ENCODE measurements at places on chromosomes 7 and 10.

GRCh38 chr10:49094646-49095045, 20.7 kb downstream of the VSTM4 start:
- DNase-seq: no peak

DNA sequence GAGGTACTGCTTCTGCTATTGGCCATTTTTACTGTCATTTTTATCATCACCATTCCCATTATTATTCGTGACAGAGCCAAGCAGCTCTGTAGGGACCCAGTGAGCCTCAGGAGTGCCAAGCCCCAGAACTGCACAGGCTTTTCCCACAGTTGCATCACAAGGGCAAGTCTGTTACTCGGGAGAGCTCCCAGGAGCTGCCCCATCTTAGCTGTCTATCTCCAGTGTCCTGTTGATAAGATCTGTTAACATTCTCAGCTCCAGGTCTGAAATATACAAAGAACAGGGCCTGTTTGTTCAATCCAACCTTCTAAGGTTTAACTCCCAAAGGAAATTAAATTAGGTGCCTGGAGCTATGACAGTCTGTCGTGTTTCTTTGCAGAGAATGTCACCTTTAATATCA, 20.2 kb upstream of the TRIM8 start:
- DNase-seq: no peak

DNA sequence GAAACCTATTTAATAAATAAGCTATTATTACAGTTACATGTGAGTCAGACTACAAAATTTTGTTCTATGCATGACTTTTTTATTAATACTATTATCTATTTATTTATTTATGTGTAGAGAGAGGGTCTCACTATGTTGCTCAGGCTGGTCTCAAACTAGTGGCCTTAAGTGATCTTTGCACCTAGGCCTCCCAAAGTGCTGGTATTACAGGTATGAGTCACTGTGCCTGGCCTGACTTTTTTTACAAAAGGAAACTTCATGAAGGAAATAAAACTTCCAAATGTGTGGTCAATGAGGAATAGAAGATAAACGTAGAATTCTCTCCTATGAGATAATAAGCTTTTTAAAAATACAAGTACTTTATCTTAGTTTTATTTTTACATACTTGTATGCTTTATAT, 19.0 kb downstream of the COL28A1 start:
- no peak for DNase-seq

DNA sequence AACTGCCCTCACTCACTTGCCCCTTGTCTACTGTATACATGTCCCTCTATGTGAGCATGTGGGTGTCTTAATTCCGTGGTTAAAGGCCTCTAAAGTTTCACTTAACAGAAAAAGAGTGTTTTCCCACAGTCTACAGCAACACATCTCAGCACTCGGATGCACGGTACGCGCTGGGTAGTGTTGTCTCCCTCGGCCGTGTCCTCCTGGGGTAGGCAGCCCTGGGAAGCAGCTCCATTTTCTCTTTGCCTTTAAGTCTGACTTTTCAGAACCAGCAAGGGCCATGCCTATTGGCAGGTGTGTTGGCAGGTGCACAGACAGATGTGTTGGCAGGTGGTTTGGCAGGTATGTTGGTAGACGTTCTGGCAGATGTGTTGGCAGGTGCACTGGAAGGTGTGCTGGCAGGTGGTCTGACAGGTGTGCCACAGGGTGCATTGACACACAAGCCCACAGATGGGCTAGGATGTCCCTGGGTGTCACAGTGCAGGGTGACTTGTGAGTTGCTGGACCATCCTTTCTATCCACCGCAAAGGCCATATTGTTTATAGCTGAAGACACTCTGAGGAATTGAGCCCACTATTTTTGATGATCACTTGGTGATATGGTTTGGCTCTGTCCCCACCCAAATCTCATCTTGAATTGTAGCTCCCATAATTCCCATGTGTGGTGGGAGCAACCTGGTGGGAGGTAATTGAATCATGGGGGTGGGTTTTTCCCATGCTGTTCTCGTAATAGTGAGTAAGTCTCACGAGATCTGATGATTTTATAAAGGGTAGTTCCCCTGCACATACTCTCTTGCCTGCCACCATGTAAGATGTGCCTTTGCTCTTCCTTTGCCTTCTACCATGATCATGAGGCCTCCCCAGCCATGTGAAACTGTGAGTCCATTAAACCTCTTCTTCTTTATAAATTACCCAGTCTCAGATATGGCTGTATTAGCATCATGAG, 296.9 kb downstream of the TNS3 start:
- no peak for DNase-seq

GRCh38 chr10:470339-471003, 219.0 kb downstream of the DIP2C start:
- no peak for DNase-seq

GRCh38 chr7:18126281-18126680, 98.6 kb upstream of the PRPS1L1 start:
- no peak for DNase-seq

- no peak for DNase-seq
Observed at GRCh38 chr10:48806342-48806741, 121.7 kb downstream of the WDFY4 start.

GRCh38 chr10:43944381-43945093, 295.9 kb upstream of the ZNF32 start:
- no peak for DNase-seq

- DNase-seq: no peak
Observed at GRCh38 chr7:73489976-73490375, 32.1 kb downstream of the BAZ1B start.

GRCh38 chr7:15515252-15515651, 46.6 kb downstream of the AGMO start:
- DNase-seq: no peak

GRCh38 chr7:70017357-70017756, 419.1 kb downstream of the AUTS2 start:
- no peak for DNase-seq

GRCh38 chr10:93410697-93411348, 71.3 kb downstream of the MYOF start:
- DNase-seq: no peak

GRCh38 chr7:44185729-44186128, 3.5 kb downstream of the GCK start:
- DNase-seq: no peak

GRCh38 chr7:127844707-127845331, 186.4 kb downstream of the LRRC4 start:
- DNase-seq: no peak

GRCh38 chr10:29140151-29140550, 148.7 kb upstream of the LYZL1 start:
- no peak for DNase-seq

GRCh38 chr10:61901829-61902444, 438 bp downstream of the ARID5B start:
- no peak for DNase-seq

DNA sequence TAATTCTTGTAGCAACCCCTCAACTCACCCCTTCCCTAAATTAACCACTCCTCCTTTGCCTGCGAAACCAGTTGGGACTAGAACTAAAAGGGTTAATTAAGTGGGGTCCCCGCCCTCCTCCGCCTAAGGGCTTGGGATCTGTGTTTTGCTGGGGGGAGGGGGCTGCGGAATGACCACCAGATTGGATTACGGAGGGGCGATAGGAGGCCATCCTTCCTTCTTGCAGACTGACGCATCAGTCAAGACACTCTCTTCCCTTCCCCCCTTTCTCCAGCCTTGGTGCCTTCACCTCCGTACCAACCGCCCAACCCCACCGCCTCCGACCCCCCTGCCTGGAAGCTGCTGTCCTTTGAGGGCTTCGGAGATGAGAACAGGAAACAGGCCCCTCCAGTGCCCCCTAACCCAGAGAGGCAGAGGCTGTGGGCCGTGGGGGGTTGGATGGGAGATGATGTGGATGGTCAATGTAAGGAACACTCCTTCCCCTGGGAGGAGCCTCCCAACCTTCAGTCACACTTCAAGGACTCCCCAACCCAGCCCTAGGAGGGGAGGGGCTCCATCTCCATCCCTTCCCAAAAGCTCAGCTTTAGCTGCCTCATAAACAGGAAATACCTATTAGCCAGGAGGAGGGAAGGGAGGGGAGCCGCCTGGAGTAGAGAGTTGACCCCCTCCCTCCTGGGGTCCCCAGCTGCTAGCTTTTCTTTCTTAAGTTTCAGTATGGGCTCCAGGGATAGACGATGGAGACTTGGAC, 997 bp upstream of the LDB1 start:
- DNase-seq: no peak

- DNase-seq: no peak
Observed at GRCh38 chr10:130041451-130042371, 68.9 kb downstream of the C10orf143 start.

DNA sequence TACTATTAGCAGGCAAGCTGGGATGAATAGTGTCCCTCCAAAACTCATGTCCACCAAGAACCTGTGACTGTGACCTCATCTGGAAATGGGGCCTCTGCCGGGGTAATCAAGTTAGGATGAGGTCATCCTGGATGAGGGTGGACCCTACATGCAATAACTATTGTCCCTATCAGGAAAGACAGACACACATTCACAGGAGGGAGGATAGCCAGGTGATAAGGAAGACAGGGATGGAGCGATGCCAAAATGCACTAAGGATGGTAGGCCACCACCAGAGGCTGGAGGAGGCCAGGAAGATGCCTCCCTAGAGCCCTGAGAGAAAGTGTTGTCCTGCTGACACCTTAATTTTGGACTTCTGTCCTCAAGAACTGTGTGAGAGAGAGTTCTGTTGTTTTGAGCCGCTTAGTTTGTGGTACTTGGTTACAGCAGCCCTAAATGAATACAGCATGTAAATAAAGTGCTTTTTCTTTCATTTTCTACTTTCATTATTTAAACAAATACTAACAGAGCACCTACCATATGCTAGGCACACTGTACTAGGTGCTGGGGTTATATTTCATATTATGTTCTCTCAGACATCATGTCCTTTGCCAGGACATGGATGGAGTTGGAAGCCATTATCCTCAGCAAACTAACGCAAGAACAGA, 111.9 kb downstream of the USP6NL start:
- no peak for DNase-seq

- no peak for DNase-seq
Observed at GRCh38 chr7:317643-318405, 27.9 kb downstream of the FOXL3 start.

- no peak for DNase-seq
Observed at GRCh38 chr10:72012796-72013195, 48.6 kb downstream of the CHST3 start.

DNA sequence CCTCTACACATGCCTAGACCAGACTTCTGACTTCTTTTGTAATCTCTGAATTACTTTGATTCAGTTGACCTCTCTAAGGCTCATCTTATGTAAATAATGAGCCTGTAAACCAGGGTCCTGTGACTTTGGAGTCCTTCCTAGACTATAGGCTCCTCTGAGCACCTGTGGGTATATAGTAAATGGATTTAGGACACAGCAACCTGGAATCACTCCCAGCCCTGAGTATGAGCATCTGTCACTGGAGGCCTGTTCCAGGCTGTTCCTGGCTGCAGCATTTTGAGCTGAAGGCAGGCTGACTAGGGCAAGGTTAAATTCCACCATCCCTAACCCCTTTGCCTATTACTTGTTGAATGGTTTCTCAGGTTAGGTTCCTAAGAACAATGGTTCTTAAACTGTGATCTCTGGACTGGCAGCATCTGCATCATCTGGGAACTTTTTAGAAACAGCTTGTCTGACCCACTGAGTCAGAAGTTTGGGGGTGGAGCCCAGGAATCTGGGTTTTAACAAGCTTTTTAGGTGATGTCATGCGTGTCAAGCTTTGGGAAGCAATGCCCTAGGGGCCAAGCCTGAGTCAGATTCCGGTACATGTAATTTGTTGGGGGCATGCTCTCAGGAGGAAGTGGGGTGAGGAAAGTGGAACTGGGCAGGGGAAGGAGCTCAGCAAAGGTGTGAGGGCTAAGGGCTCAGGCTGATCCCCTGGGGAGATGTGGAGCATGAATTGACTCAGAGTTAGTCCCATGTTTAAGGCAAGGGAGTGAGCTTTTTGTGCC, 28.2 kb downstream of the MINDY4 start:
- peak; percentile 60 for DNase-seq

DNA sequence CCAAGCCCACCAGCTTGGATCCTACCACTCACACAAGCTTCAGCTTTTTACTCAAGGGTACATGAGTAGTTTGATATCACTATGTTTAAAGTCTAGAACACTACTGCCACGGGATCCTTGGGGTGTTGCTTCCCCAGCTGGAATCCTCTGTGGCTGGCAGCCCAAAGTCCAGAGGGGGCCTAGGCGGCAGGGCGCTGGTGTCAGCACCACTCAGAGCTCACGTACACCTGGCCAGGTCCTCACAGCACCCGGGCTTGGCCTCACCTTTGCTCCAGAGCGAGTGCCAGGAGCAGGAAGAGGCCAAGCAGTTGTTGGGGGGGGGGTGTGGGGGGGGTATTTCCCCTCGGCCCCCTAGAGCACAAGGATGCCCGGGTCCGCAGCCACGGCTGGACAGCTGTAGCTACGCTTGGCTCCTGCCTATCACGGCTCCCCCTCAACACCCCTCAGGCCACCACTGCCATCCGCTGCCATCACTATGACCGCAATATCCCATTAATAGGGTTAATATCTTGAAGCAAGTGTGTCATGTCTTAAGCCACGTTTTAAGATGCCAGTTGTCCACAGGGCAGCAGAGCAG, 17.0 kb downstream of the ZDHHC6 start:
- no peak for DNase-seq

DNA sequence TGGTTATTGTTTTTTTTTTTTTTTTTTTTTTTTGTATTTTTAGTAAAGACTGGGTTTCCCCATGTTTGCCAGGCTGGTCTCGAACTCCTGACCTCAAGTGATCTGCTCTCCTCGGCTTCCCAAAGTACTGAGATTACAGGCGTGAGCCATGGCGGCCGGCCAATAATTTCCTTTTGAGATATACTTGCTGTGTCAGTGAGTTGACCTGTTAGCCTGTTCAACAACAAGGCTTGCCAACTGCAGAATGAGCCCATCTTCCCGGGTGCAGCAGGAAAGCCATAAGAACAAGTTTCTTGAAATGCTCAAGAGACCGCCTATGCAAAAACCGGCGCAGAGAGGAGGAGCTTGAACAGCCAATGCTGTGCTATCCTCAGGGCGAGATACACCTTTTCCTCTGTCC, 112.5 kb downstream of the PRPF18 start:
- no peak for DNase-seq

- DNase-seq: no peak
Observed at GRCh38 chr7:90613088-90613498, 17.0 kb downstream of the CDK14 start.

DNA sequence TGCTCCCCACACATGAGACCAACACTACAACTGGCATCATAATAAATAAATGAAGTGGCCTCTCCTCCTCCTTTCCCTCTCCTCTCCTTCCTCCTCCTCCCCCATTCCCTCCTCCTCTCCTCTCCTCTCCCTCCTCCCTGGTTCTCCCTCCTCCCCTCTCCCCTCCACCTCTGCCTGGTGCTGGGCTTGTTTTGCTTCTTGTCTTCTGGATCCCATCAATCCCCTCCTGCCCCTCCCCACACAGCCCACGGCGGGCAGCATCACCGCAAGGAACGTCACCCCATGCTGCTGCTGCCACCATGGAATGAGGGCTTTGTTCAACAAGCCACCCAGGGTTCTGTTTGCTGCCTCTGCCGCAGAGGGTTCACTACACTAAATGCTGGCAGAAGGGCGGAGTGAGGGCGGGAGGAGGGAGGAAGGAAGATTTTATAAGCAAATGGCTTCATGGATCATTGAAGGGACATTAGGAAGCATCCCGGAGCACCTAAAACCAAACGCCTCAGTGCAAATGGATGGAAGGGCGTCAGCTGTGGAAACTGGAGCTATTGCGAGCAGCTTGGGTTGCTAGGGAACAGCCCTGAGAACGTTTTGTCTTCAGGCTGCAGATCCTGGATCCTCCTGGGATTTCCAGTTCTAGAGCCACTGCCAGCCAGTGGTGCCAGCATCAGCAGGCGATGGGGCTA, 379.7 kb upstream of the ZMIZ1 start:
- DNase-seq: no peak

GRCh38 chr7:99762680-99763327, 21.2 kb downstream of the CYP3A4 start:
- no peak for DNase-seq
